Fibroblast of skin of left quadriceps (primary cell): ENCODE measurements at places on chromosomes 7 and 10.
A peak's percentile ranks its signal among the peaks of the same experiment; 100 is the strongest.

DNA sequence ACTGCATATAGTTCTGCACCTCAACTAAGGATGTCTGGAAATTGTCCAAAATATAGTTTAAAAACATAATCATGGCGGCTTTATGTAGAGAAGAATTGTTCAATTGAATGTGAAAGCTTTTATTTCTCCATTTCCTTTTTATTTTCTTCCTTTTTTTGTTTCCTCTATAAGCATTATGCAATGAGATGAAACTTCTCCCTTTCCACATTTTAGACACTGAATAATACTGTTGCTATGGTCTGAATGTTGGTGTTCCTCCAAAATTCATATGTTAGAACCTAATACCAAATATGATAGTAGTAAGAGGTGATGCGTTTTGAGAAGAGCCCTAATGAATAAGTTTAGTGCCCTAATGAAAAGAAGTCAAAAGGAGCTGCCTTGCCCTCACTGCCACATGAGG lies 175.0 kb downstream of the RNLS start:
- DNase-seq = no peak

GRCh38 chr7:129126314-129126713 lies 18.2 kb upstream of the TSPAN33 start:
- DNase-seq = no peak

DNA sequence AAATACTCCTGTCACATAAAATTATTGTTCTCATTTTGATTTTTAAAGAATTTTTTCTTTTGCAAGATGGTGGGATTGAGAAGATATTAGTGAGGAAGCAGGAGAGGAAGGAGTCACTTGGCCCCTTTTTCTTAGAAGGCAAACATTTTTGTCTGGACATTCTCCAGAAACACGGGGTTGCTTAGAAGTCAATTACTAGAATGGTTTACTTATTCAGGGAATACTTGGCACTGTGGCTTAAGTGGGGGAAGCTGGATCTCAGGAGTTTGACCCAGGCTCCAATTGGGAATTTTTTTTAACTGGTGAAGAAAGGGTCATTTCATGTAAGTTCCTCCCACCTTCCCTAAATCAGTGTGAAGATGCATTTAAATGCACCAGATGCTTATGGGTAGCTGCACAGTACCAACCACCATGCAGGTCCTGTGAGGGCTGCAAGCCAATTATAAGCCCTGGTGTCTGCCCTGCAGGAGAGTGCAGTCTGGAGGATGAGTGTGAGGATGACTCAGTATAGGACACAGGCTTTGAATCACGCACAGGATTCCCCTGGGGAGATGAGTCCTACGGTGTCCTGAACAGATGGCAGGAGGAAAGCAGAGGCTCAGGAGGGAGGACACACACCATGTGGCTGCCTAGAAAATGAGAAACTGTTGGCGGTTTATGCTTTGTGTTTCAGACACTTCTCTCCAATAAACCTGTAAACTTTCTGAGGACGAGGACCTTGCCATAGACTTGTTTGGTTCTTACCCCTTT lies 299.1 kb downstream of the PLXNA4 start:
- peak; percentile 53 for DNase-seq

GRCh38 chr7:18384491-18385143 lies 110.9 kb upstream of the HDAC9 start:
- no peak for DNase-seq

DNA sequence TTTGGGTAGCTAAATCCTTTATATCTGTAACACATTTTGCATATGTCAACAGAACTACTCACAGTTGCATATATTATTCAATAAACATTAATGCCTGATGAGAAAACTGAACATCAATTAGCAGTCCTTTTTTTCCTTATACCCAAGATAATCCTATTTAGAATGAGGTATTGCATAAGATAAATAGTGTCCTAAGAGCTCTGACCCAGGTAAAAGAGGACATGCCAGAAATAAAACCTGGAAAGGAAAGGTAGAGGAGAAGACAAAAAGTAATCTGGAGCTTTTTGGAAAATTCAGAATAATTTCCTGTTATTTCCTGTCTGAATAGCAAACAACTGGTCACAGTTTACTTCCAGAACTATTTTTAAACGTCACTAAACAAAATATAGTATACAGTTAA lies 204.4 kb downstream of the PLXDC2 start:
- DNase-seq = no peak

GRCh38 chr7:28645866-28646265 lies 233.5 kb downstream of the CREB5 start:
- DNase-seq = no peak

GRCh38 chr10:24993237-24993958 lies 22.6 kb downstream of the ENKUR start:
- no peak for DNase-seq
